B cell (primary cell): ENCODE measurements at places on chromosomes 2 and 18. TPM values are rescaled to one million over a fixed set of nuclear protein-coding genes. Genes with fewer than 3 reads are reported as not detected.
A peak's percentile ranks its signal among the peaks of the same experiment; 100 is the strongest.

GRCh38 chr18:8044004-8044403 lies 476.9 kb downstream of the PTPRM start:
- DNase-seq: no peak
- H3K27ac ChIP-seq: no peak overlapping the region
- no peak overlapping the region for H3K4me3 ChIP-seq
- H3K36me3 ChIP-seq: no peaks in the 10 kb centered on the region
- H3K27me3 ChIP-seq: no peaks in the 10 kb centered on the region
- no peaks in the 10 kb centered on the region for H3K4me1 ChIP-seq

GRCh38 chr2:239553376-239554000 lies 152.7 kb upstream of the HDAC4 start:
- no peaks in the 10 kb centered on the region for H3K4me1 ChIP-seq
- no peak for DNase-seq
- no peak overlapping the region for H3K27ac ChIP-seq
- no peaks in the 10 kb centered on the region for H3K36me3 ChIP-seq
- no peaks in the 10 kb centered on the region for H3K27me3 ChIP-seq

GRCh38 chr18:8359076-8359475 lies 250.2 kb upstream of the RAB12 start:
- no peaks in the 10 kb centered on the region for H3K36me3 ChIP-seq
- H3K27me3 ChIP-seq: peaks cover 9% of the 10 kb centered on the region
- H3K27ac ChIP-seq: no peak overlapping the region
- no peaks in the 10 kb centered on the region for H3K4me1 ChIP-seq
- no peak for DNase-seq

DNA sequence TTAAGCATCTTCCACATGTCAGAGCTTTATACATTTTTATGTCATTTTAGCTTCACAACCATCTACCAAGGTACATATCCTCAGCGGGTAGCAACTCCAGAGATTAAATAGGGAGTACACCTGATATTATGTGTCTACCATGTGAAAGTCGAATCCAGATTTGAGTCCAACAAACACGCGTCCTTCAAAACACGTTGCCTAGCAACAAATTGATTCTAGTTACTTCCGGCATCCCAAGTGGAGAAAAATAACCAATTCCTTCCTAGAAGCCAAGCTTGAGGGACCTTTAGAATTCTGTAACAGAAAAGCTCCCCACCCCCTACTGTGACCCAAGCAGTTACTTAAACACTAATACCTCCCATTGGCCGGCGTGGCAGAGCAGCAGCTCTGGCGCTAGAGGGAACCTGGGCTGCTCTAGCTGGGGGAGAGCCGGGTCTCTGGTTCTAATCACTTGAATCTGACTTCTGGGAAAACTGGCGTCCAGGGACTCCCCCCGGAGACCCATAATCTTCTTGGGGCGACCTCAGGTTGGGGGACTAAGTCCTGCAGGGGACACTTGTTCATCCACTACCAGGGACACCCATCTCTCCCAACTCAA lies at the start of gene ERICH2:
ERICH2 (plus strand) TSS at position 371 of the 598 bp plus-strand sequence. CDS start 304 bp downstream, outside the sequence.
- peaks cover 17% of the 10 kb centered on the region for H3K4me1 ChIP-seq
- H3K36me3 ChIP-seq: no peaks in the 10 kb centered on the region
- no peak within 1 kb of the TSS for H3K27ac ChIP-seq

- H3K4me1 ChIP-seq: no peaks in the 10 kb centered on the region
- H3K4me3 ChIP-seq: no peak overlapping the region
- no peak overlapping the region for H3K27ac ChIP-seq
- no peaks in the 10 kb centered on the region for H3K36me3 ChIP-seq
- H3K27me3 ChIP-seq: no peaks in the 10 kb centered on the region
Observed at GRCh38 chr2:239671916-239672849, 271.4 kb upstream of the HDAC4 start.

DNA sequence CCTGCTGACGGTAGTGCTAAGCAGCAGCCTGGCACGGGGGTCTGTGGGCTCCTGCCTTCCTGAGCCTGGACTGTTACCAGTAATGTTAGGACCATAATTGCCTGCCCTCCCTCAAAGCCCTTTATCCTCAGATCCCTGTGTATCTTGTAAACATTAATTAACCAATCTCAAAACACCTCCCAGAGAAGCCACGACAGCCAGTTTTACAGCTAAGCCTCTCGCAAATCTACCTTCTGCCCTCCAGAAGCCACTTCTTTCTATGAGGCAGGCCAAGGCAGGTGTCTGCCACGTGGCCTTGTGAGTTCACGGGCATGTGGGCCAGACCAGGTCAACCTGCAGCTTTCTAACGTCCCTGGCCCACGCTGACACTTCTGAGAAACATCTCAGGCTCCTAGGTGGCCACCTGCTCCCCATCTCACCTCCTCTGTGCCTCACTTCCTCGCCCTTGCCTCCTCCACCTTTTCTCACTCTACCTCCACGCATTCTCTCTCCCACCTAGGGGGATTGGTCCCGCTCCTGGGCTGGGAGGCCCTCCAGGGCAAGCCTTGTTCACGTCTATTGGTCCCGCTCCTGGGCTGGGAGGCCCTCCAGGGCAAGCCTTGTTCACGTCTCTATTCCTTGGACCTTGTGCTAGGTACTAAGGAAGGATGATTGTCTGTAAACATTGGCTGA lies 64.3 kb downstream of the EDAR start:
- no peaks in the 10 kb centered on the region for H3K36me3 ChIP-seq
- no peaks in the 10 kb centered on the region for H3K27me3 ChIP-seq
- H3K27ac ChIP-seq: no peak overlapping the region
- DNase-seq: no peak
- H3K4me3 ChIP-seq: no peak overlapping the region

DNA sequence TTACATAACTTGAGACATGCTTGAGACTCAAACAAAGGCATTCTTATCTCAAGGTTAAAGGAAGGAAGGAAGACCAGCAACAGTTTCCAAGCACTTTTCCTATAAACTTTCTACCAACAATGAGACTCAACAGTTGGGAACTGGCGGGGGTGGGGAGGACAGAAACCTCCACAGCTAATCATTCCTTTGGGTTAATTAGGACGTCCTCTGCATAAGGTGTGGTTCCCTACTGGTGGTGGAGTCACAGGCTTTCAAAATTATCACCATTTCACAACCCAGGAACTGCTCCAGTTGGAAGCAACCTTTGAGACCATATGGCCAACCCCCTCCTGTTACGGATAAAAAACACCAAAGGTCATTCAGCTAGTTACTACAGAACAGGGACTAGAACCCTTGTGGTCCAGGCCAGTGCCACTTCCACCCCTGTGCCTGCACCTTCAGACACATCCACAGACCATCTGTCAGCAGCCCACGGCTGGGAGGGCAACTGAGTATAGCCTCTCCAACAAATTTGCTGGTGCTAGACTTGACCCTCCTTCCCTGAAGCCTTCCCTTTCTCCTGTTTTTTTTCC lies 30.1 kb upstream of the ATL2 start:
- H3K4me3 ChIP-seq: no peak overlapping the region
- DNase-seq: no peak
- no peaks in the 10 kb centered on the region for H3K27me3 ChIP-seq
- H3K27ac ChIP-seq: no peak overlapping the region
- H3K36me3 ChIP-seq: no peaks in the 10 kb centered on the region

DNA sequence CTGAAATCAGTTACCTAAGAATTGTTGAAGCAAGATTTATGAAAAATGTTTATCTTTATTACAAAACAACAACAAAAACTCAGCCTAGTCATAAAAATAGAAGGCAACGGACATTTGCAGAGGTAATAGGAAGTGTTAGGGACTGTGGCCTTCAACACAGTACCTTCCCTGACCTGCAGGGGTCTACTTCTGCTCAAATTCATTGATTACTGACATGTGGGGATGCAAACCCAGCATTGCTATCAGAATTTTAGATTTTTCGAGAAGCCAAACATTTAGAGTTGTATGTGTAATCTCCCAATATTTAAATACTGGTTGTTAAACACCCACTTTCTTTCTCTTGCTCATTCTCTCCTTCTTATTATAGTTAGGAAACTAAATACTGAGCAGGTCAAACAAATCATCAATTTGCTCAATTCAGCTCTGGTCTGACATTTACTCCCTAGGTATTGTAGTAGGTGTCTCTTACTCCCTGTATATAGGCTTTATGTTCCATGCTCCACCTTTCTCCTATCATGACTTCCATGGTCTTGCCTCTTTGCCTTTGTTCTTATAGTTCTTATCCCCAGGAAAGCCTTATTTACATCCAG lies 198.5 kb downstream of the UBE2E3 start:
- no peak overlapping the region for H3K27ac ChIP-seq
- H3K27me3 ChIP-seq: no peaks in the 10 kb centered on the region
- H3K4me1 ChIP-seq: peaks cover 5% of the 10 kb centered on the region
- peak; percentile 51 for DNase-seq
- no peak overlapping the region for H3K4me3 ChIP-seq
- no peaks in the 10 kb centered on the region for H3K36me3 ChIP-seq

DNA sequence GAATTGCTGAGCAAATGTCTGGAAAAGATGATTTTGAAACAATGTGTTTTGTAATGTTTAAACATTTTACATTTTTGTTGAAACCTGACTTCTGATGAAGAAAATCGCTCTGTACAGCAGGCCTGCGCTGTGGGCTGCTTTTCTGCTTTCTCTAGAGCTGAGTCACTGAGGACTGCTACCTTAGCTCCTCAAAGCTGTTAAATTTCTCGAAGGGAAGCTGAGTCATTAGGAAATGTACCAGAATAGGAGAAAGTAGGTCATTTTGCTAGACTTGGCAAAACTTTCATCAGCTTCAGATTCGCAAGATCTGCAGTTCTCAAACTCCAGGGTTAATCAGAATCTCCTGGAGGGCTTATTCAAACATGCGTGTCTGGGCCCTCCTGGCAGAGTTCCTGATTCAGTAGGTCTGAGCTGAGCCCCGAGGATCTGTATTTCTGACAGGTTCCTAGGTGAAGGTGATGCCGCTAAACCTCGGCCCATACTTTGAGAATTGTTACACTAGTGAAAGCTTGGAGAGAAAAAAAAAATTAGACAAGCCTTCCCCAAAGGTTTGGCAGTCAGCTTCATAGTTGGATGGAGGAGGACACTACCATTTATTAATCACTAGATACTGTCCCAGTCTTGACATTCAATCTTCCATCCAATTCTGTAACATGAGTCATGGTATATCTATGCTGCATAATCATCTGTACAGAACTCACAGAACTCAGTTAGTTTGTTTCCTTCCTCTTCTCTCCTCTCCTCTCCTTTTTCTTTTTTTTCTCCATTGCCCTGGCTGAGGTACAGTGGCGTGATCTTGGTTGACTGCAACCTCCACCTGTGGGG lies 297.6 kb downstream of the PARD3B start:
- DNase-seq: no peak
- H3K27ac ChIP-seq: no peak overlapping the region
- no peak overlapping the region for H3K4me3 ChIP-seq

- no peak overlapping the region for H3K4me3 ChIP-seq
- no peaks in the 10 kb centered on the region for H3K27me3 ChIP-seq
- H3K4me1 ChIP-seq: no peaks in the 10 kb centered on the region
- no peaks in the 10 kb centered on the region for H3K36me3 ChIP-seq
- no peak for DNase-seq
Observed at GRCh38 chr2:120887320-120887697, 151.6 kb downstream of the GLI2 start.

- H3K36me3 ChIP-seq: no peaks in the 10 kb centered on the region
- no peak for DNase-seq
- H3K27ac ChIP-seq: no peak overlapping the region
- H3K4me3 ChIP-seq: no peak overlapping the region
- no peaks in the 10 kb centered on the region for H3K27me3 ChIP-seq
- H3K4me1 ChIP-seq: no peaks in the 10 kb centered on the region
Observed at GRCh38 chr2:18156002-18156401, 277.5 kb downstream of the KCNS3 start.

DNA sequence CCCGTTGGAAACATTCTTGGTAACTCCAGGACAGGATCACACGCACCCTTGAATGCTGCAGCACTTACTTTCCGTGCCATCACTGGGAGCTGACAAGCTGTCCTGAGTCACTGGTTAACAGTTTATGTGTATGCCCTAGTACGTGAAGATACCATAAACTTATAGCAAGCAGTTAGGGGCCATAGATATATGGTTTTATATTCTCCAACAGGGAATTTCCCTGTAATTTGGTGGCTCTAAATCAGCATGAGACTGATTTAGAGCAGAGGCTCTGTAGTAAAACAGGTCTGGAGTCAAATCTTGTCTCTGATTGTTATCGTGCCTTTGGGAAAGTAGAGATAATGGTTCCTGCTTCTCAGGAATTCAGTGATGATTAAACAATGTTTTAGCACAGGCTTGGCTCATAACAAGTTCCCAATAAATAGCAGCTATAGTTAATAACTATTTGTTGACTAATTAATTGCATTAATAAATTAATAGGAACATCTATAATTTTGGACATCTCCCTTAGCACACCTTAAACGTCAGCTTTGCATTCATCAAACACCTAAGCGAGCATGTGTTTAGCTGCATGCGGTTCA lies 215.2 kb downstream of the VAPA start:
- no peaks in the 10 kb centered on the region for H3K27me3 ChIP-seq
- DNase-seq: no peak
- no peaks in the 10 kb centered on the region for H3K36me3 ChIP-seq

DNA sequence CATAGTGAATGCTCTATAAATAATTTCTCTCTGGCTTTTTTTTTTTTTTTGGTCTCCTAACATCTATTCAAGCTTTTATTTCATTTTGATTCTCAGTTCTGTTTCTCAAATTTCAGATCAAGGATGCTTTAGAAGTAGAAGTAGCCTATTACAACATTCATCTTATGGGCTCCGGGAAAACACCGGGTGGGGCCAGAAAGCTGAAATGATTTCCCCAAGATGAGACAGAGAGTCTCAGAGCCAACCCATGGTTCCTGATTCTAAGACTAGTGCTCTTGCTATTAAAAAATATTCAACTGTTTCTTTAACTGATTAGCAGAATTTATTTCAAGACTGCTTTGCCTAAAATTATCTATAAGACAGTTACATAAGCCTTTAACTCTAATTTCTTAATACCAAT lies 147.2 kb upstream of the CCDC68 start:
- peak overlapping the region; percentile 59 for H3K27ac ChIP-seq
- H3K4me3 ChIP-seq: no peak overlapping the region
- no peaks in the 10 kb centered on the region for H3K27me3 ChIP-seq

- peak overlapping the region; percentile 49 for H3K27ac ChIP-seq
- peak; percentile 69 for DNase-seq
- H3K4me3 ChIP-seq: no peak overlapping the region
- peaks cover 38% of the 10 kb centered on the region for H3K4me1 ChIP-seq
Observed at GRCh38 chr2:37349231-37349860, 4.9 kb downstream of the QPCT start.

DNA sequence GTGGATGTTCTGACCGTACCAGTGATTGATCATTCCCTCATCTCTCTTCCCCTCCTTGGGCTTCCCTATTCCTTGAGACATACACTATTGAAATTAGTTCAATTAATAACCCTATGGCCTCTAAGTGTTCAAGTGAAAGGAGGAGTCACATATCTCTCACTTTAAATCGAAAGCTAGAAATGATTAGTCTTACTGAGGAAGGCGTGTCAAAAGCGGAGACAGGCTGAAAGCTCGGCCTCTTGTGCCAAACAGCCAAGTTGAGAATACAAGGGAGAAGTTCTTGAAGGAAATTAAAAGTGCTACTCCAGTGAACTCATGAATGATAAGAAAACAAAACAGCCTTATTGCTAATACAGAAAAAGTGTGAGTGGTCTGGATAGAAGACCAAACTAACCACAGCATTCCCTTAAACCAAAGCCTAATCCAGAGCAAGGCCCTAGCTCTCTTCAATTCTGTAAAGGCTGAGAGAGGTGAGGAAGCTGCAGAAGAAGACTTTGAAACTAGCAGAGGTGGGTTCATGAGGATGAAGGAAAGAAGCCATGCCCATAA lies 144.4 kb upstream of the LYPD6 start:
- H3K4me3 ChIP-seq: no peak overlapping the region
- no peak for DNase-seq
- H3K27ac ChIP-seq: no peak overlapping the region
- no peaks in the 10 kb centered on the region for H3K36me3 ChIP-seq

IL1R1 gene
- not detected in 2 replicates for total RNA-seq

B3GNT7 gene
- 14.1 and 14.3 TPM in 2 replicates for total RNA-seq

EN1 gene
- total RNA-seq: not detected in 2 replicates

ABCG8 gene
- not detected in 2 replicates for total RNA-seq

NFE2L2 gene
- 85.3 and 93.6 TPM in 2 replicates for total RNA-seq

IL36G gene
- not detected in 2 replicates for total RNA-seq

YES1 gene
- total RNA-seq: 0.30 and 0.51 TPM in 2 replicates
